ENCODE measurements at places on chromosomes 12 and 14. TPM values are rescaled to one million over a fixed set of nuclear protein-coding genes. Genes with fewer than 3 reads are reported as not detected.

TAS2R10 gene
- polyA plus RNA-seq, result not detected

KRT71 gene
- not detected for polyA plus RNA-seq

DDX55 gene
- 22.4 TPM for polyA plus RNA-seq

CLECL1 gene
- polyA plus RNA-seq, result 7.5 TPM

SPIC gene
- not detected for polyA plus RNA-seq

IFNG-AS1 gene
- polyA plus RNA-seq, result 4.6 TPM

PLEKHG7 gene
- polyA plus RNA-seq, result 0.16 TPM

VRTN gene
- not detected for polyA plus RNA-seq

PAH gene
- polyA plus RNA-seq, result not detected

ACYP1 gene
- polyA plus RNA-seq, result 16.0 TPM

TMEM121 gene
- polyA plus RNA-seq, result 6.6 TPM

PTHLH gene
- not detected for polyA plus RNA-seq

CFAP73 gene
- not detected for polyA plus RNA-seq

RFX4 gene
- polyA plus RNA-seq, result not detected

PKP2 gene
- 0.52 TPM for polyA plus RNA-seq

AGAP2 gene
- polyA plus RNA-seq, result 3.2 TPM

C14orf180 gene
- not detected for polyA plus RNA-seq

KRT82 gene
- not detected for polyA plus RNA-seq

ACOT4 gene
- polyA plus RNA-seq, result 8.1 TPM

CMKLR1 gene
- 0.08 TPM for polyA plus RNA-seq

NTN4 gene
- 5.2 TPM for polyA plus RNA-seq

COX14 gene
- polyA plus RNA-seq, result 253 TPM

ITPK1 gene
- 26.9 TPM for polyA plus RNA-seq

EML1 gene
- not detected for polyA plus RNA-seq

GLIPR1 gene
- polyA plus RNA-seq, result 222 TPM

LTB4R2 gene
- polyA plus RNA-seq, result 3.2 TPM

SLC5A8 gene
- polyA plus RNA-seq, result not detected

GDF3 gene
- not detected for polyA plus RNA-seq

Measured in CD4-positive, alpha-beta memory T cell (primary cell).